ENCODE measurements at places on chromosomes 4 and X.

DNA sequence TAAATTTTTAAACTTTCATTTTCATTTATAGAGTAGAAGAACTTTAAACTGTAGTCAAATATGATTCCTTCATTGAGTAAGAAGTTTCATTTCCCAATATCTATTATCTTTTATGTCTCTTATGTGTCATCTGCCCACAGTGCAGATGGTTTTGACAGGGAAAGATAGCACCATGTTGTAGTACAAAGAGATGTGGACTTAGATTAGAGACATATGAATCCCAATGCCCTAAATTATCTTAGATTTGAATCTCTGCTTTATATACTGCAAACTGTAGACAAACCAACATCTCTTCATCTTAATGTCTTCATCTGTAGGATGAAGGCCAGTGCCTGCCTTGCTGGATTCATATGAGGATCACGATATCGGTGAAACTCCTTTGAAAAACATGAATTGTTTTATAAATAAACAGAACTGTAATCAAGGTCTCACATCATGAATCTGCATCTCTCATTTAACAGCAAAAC is 217.5 kb downstream of the BANK1 start:
- no peak for DNase-seq

DNA sequence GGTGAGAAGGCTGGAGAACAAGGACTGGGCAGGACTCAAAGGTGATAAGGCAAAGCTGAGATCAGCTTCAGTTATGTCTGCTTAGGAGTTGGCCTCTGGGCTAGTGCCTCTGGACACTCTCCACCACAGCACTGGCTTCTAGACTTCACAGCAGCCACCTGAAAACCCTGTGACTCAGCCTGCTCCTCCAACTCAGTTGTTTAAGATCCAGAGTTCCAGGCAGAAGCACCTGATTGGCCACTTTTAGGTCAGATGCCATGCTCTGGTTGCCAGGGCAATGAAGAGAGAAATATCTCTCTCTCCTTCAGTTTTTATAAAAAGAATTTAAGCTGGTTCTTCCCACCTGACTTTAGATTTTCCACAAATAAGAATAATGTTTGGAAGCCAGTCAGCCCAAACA is 47.9 kb upstream of the BLTP1 start:
- DNase-seq, result no peak

- DNase-seq, result no peak
Measured at GRCh38 chr4:4990857-4991540, 28.3 kb downstream of the CYTL1 start.

DNA sequence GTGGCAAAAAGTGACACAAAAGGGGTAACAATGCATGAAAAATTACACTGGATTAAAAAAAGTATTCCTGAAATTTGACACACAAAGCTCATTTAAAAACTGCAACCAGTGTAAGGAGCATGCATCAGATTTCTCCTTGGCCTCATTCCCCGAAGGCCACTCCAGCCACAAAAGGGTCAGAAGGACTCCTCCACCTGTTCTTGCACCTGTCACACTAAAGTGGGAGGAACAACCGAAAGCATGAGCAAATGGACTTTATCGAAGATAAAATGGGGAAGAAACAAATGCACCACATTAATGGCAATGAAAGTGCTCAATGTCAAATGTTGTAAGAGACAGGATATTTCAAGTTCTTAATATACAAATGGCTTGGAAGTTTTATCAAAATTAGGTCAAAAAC is 88.2 kb downstream of the ADGRA3 start:
- DNase-seq, result no peak

- DNase-seq, result no peak
Measured at GRCh38 chr4:148203056-148203898, 238.9 kb downstream of the NR3C2 start.
